ENCODE measurements at places on chromosomes 16 and 17.

DNA sequence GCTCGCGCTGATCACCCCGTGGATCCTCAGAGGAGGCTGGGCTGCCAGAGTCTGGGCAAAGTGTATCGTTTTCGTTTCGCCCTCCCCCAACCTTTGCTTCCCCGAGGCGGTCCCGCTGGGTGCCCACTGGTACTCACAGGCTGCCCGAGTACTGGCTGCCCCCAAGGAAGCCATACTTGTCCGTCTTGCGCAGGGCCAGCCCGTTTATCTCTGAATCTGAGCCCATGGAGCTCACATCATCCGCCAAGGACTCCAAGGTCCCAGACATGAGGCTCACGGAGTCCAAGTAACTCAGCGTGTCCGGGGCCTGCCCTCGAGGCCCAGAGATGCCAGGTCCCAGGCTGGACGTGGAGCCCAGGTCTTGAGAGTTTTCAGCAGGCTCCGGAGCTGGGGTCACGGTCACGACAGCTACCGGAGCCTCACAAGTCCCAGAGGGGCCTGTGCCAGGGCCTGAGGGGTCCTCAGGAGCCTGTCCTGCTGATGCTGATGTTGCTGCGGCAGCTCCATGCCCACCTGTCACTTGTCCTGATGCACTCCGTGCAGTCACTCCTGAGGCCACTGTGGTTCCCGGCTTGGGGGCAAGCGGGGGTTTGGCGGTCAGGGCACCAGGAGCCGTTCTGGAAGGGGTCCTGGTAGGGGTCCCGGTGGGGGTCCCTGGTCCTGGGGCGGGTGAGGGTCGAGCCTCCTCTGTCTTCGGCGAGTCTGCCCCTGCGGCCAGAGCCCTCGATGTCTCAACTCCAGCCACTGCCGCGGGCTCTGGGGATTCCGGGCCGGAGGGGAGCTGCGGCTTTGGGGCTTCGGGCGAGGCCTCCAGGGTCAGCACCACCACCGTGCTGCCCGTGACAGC, 980 bp downstream of the TBC1D10B start:
- DNase-seq = no peak

GRCh38 chr16:23255000-23255399, 47.1 kb upstream of the SCNN1B start:
- DNase-seq = no peak

DNA sequence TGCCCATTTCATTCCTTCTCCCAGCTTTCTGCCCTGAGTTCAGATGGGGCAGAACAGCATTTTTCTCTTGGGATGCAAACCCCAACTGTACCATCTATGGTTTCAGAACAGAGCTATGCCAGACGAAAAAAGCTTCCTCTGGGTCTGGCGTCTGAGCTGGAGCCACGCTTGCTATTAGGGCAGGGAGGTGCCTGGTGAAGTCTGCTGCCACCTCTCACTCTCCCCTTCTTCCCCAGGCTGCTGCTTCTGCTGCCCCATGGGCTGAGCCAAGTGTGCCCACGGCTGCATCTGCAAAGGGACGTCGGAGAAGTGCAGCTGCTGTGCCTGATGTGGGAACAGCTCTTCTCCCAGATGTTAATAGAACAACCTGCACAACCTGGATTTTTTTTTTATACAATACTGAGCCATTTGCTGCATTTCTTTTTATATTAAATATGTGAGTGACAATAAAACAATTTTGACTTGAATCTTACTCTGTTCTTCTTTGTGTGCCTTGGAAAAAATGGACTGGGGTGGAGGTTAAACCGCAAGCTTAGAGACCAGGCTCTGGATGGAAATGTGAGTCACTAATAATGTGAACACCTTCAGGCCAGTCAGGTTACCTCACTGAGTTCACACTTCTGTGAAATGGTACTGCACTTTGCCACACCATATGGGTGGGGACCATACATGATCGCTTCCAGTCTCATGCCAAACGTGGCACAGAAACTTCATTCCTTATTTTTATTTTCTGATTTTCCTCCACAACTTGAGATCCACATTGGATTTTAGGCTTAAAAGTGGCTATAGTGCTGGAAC, 1.7 kb upstream of the MT1A start:
- no peak for DNase-seq

GRCh38 chr16:15979801-15980200, 30.4 kb downstream of the ABCC1 start:
- no peak for DNase-seq

DNA sequence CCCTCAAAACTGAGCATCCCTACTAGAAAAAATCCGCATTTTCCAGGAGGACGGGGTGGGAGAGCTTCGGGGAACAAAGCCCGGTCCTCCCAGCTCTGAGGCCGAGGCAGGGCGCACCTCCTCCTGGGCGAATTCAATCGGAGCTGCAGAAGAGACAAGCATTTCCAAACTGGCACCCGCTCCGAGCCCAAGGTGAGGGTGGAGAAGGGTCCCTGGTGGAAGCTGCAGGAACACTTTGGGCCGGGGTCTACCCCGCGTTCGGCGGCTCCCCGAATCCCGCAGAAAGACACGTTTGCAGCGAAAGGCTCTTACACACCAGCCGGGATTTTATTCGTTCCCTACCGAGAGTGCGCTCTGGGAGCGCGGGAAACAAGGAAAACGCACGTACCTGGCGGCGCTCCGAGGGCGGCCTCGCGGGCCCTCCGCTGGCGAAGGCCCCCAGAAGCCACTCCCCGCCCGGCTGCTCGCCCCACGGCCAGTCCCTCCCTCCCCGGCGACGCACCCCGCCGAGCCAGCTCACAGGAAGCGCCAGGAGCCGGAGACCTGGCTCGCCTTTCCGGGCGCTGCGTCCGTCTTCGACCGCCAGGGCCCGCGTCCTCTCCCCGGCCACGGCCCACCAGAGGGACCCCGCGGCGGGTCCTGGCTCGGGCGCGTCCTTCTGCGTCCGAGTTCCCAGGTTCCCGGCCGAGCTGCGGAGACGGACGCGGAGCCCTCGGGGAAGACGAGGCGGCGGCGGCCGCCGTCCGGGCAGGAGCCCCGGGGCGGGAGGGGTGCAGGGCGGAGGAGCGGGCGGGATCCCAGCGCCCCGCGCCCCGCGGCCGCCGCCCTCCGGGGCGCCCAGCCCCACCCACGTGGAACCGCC, 49.8 kb upstream of the BAHCC1 start:
- DNase-seq = no peak

GRCh38 chr17:35947156-35947585, 3.7 kb upstream of the LYZL6 start:
- DNase-seq = no peak

- no peak for DNase-seq
Measured at GRCh38 chr17:8016632-8017424, 14.4 kb downstream of the GUCY2D start.

DNA sequence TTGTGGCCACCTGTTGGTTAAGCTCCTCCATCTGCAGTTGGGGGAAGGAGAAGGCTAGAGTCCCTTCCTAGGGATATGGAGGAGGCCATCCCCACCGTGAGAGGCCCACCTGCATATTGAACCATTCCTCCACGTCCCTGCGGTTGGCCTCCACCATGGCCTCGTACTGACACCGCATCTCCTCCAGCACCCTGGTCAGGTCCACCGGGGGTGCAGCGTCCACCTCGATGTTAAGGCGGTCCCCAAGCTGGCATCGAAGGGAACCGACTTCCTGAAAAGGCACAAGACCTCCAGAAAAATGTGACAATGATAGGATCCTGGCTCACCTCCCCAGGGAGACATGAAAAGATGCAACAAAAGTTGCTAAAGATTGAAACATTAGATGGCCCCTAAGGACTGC, 3.0 kb downstream of the KRT32 start:
- DNase-seq = no peak

DNA sequence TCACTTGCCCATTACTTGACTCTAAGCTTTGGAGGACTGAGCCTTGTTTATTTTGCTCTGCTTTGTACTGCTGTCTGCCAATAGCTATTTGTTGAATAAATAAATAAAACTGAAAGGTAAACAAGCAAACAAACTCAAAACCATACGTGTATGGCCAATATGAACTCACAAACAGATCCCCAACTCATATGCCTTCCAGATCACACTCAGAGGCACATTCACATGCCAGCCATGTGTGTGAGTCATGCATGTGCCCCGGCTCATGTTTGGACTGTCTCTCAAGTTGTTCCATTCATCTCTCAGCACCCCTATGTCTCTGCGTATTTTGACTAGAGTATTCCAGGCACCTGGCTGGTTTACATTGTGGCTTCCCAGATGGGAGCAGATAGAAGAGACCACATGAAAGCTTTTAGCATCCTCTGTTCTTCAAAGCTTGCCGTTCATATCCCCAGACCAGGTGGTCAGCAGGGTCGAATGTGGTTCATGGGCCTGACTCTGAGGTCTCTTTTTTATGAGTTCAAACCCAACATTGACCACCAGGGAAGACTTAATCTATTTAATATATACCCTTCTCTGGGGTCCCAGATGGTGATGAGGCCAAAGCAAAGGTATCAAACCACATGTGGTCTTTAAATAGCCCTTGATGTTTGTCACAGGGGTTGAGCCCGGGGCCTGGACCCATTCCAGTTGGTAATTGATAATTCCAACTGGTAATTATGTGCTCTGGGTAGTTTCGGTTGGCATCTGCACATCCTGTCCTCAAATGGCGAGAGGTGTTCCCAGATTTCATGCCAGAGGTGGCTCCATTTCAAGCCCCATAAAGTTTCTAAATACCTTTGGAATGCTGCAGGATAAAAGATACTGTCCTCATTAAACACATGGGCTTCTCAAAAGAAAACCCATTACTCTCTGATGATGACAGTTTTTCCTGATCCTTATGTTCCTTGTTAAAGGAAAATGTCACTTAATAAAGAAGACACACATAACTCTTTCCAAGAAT, 287.3 kb upstream of the MAF start:
- no peak for DNase-seq
